ENCODE measurements at places on chromosomes 5 and 9. TPM values are rescaled to one million over a fixed set of nuclear protein-coding genes. Genes with fewer than 3 reads are reported as not detected.

The CSF2 gene
- not detected for total RNA-seq

DNA sequence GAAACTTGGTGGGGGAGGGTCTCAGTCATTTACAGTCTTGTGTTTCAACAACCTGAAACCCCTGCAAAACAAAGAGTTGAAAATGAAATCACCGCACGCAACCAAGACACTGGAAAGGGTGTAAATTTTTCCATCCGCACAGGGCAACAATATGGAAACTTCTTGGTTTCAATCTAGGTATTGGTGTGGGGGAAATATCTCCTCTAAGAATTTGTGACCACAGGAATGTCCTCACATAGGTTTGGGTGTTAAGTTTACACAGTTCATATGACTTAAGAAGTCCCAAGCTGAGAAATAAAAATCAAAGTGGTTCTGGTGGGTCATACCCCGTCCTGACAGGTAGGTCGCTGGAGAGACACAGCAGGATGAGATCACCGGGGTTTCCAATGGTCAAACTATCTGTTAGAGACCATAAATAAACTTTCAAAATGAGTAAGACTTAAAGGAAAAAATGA, 51.9 kb upstream of the PIP5K1B start:
- no peak for DNase-seq

The IGIP gene
- total RNA-seq: 25.5 TPM

DNA sequence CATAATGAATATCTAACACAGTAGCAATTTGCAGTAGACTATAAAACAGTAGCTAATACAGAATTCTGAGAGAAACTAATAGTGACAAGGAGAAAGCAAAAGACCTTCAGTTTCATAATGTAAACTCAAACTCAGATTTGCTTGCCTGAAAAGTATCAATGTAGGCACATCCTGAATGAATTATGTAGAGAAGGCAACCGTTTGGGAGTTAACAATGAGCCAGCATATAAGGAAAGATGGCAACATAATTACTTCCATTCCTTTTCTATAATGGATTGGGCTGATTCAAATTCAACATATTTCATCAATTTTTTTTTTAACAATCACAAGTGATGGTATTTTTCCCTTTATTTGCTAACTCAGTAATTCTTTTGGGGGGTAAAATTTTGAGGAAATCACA, 261.6 kb downstream of the SEMA5A start:
- DNase-seq: no peak

DNA sequence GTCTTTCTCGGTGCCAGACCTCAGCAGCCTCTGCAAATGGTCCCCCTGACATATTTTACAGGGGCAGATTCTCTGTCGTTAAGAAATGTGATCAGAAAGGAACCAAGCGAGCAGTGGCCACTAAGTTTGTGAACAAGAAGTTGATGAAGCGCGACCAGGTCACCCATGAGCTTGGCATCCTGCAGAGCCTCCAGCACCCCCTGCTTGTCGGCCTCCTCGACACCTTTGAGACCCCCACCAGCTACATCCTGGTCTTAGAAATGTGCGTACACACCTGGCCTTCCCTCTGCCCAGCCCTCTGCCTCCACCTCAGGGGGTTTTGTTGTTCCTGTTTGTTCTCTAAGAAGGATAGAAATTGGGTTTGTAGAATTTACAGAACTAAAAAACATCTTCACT, 77.3 kb upstream of the OTULINL start:
- DNase-seq: no peak

GRCh38 chr5:400282-401145, 42.5 kb upstream of the EXOC3 start:
- DNase-seq: no peak

DNA sequence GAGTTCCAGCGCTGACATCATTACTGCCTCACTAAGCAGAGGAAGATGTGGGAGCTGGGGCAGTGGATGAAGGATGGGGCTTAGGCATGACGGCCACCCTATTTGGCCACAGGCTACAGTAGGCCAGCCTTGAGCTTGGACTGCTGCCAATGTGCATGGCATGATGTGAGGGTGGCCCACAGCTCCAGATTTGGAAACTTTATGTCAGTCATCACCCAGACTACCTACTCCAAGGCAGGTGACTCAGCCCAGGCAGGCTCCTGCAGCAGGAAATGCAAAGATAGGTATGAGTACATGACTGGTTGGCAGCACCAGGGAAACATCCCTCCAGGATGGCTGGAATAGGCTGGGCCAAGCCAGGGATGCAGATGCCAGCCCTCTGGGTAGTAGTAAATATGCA, 303.6 kb downstream of the SPOCK1 start:
- no peak for DNase-seq

- no peak for DNase-seq
Measured at GRCh38 chr5:11642438-11642837, 261.8 kb downstream of the CTNND2 start.

DNA sequence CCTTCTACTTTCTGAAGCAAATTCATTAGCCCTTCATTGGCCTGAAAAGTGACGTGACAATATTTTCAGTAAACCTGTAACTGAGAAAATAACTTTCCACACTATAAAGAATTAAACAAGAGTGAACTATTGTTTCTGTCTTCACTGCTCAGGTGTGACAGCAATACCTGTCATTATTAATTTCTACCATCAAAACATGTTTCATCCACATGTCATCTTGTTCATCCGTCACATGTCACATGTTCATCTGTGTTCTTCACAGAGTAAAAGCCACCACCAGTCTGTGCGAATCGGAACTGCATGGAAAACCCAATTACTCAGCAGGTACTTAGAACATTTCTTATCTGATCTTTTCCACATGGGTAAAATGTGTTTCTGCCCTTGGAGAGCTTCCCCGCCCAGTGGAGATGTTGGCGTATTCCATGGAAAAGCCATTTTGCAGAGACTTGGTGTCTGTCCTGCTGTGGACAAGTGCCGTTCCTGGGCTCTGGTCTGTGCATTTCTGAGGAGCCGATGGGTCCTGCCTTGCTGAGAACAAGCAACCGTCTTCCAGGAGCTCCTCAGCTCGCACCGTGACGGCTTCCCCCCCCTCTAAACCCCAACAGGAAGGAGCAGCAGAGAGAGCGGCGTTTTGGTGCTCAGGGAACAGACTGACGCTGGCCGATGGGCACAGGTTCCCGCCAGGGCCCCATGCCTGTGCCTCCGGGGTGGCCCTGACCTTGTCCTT, 10.6 kb upstream of the EXOC3 start:
- no peak for DNase-seq

DNA sequence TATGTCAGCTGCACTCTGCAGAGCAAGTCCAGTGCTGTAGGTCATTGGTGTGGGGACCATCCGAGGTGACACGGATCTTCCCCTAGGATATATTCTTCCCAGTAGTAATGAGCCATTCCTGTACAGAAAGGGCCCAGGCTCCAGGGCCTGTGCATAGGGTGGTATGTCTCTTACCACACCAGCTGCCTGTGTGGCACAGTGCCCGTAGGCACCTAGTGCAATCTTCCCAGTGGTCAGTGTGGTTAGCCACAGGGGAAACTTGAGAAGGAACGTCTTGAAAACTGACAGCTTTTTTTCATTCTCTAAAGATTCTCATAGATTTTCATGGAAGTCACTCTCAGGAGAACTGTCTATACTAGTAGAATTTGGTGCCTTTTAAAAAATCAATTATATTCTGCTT, 39.8 kb downstream of the CYSTM1 start:
- DNase-seq: no peak

GRCh38 chr9:111095441-111095840, 57.2 kb upstream of the LPAR1 start:
- no peak for DNase-seq

GRCh38 chr9:70995511-70995910, 125.9 kb downstream of the TRPM3 start:
- DNase-seq: no peak

DNA sequence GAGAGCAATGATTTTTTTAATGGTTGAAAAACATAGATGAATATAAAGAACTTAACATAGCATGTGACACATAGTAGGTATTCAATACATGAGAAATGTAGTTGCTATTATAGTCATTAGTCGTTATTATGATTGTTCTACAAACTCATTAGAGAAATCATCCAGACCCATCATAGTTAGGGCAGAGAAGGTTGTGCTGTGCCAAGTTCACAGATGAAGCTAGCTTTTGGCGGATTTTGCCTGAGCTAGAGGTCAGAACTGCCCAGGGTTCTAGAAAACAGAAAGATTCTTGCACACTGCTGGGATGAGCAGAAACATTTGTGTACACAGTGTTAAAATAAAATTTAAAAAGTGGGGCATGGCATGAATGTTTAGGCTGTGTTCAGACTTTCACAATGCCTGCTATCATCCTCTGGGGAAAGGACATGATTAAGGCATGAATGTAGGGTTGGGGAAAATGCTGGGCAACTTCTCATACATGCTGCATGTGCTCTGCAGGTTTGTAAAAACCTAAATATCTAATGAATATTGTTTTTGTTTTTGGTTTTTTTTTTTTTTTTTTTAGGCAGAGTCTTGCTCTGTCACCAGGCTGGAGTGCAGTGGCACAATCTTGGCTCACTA, 33.3 kb upstream of the RAD23B start:
- no peak for DNase-seq

DNA sequence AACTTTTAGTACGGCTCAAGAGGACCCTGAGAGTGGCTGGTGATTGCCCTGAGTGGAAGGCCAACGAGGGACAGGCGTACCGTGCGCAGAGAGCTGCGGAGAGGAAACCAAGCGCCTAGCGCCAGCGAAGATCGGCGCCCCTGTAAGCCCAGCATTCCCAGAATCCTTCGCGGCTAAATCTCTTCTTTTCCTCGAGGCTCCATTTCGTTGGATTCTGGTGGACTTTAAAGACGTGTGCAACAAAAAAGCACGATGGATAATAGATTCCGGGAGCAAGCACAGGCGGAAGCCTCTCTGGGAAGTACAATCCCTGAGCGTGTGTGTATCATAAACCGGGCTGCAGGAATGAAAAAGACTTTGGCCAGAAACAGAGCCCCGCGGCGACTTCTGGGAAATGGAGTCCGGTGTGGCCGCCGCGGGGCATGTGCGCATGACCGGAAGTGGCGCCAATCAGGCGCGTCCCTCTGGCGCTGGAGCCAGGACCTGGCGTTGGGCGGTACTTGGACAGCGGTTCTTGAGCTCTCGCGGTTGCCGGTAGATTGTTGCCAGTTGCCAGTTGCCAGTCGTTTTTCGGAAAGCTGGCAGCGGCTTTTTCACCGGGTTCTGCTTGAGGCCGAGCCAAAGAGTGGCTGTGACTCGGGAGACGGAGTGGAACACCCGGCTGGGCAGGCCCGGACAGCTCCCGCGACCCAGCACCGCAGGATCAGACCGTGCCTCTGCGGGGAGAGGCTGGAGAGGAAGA, at the start of gene ZNF79:
Gene ZNF79 (plus strand): TSS at position 449 of the 742 bp plus-strand sequence. CDS start 406 bp downstream, outside the sequence.
- DNase-seq: peak; percentile 95

DNA sequence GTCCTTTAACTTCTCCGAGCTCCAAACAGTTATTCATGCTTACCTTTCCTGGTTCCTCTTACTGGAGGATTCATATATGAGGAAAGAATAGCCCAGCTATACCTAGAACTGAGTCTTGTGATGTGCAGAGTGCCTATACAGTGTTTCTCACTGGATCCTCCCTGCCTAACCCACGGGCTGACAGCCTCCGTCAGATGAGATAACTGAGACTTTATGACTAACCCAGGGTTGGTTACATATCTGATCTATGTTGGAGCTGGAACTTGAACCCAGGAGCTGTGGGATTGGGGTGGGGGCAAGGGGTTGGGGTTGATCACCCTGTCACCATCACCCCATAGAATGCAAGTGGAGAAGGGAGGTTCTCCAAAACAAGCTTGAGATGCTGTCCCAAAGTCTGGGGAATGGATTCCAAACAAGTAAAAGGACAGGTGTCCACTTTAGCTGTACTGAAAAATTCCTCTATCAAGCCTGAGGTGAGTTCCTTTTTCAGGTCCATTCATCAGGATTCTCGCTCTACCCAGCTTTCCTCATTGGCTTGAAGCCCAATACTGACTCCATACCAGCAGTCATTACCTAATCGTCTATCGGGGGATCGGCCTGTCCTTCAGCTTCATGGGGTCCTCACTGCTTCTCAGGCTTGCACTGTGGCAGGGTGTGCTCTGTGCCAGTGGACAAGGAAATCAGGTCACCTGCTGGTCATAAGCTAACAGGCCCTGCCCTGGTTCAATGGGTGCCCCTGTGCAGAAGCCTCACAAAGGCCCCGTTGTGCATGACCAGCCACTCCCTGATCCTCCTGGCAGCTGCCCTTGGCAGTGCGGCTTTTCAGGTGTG, 100.6 kb downstream of the ARHGAP26 start:
- DNase-seq: peak; percentile 87

The WASHC1 gene
- total RNA-seq: 11.1 TPM

- DNase-seq: no peak
Measured at GRCh38 chr9:107999011-107999410, 509.4 kb upstream of the KLF4 start.

DNA sequence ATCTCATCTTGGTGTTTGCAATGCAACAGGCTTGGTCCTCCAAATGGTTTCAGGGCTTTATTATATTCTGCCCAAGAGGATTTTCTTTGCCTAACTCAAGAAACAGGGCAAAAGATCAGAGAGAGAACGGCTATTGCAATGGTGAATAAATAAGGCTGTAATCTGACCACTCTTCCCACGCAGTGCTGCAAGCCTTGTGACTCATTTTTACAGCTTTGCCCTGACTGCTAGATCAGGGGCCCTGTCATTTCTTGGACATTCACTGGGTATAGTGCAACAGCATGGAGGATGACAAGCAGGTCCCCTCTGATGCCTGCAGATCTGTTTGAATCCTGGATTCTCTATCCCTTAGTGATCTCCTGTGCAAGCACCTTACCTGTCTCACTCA, 459.1 kb downstream of the EBF1 start:
- DNase-seq: no peak

The SELENOP gene
- 449 TPM for total RNA-seq

DNA sequence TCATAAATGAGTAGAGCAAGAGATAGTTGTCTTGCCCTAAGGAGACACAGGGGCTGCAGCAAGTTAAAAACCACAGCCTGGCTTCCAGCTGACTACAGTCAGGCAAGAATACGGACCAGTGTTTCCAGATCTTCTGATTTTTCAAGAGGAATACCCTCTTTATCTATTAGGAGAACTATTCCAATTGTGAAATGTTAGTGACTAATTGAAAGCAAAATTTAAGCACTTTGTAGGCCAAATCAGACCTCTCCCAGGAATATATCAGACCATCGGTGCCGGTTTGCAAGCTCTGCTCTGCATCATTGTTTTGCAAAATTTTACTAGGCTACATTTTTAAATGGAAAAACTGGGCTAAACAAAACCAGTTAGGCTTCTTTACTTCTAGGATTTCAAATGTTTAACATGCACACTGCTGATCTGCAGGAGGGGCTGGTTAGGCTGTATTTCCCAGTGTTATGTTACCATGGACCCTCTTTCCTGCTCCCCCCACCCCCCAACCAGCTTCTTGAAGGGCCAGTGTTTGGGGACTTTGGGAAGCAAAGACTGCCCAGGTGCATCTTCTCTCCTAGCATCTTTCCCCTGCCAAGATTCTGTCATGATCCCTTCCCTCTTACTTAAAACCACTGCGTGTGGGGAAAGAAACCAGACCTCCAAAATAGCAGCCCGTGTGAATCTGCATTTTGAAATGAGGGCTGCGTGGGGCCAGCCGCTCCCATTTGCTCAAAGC, 1.1 kb upstream of the ARSI start:
- no peak for DNase-seq

The FRMPD1 gene
- not detected for total RNA-seq

DNA sequence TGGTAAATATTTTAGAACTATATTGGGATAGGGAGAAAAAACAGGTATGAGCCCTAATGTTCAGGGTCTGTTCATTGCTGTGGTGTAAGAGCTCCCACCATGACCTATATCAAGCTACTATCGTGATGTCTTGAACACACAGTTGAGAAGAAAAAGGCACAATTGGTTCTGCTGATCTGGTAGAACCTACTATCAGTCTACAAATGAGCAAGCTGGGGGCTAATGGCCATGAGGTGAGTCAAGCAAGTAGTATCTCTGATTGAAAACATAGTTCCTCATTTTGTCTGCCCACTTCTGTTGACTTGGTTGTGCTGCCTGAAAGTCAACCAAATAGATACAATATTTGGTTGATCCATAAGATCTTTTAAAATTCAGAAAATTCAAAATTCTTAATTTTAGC, 1026.3 kb downstream of the CDH12 start:
- DNase-seq: no peak

Data from thyroid gland (tissue), 4 donors.